ENCODE measurements at places on chromosomes 6 and 20. TPM values are rescaled to one million over a fixed set of nuclear protein-coding genes. Genes with fewer than 3 reads are reported as not detected.

The PSORS1C2 gene
- not detected for total RNA-seq

The FAM83D gene
- total RNA-seq: 1.7 TPM

DNA sequence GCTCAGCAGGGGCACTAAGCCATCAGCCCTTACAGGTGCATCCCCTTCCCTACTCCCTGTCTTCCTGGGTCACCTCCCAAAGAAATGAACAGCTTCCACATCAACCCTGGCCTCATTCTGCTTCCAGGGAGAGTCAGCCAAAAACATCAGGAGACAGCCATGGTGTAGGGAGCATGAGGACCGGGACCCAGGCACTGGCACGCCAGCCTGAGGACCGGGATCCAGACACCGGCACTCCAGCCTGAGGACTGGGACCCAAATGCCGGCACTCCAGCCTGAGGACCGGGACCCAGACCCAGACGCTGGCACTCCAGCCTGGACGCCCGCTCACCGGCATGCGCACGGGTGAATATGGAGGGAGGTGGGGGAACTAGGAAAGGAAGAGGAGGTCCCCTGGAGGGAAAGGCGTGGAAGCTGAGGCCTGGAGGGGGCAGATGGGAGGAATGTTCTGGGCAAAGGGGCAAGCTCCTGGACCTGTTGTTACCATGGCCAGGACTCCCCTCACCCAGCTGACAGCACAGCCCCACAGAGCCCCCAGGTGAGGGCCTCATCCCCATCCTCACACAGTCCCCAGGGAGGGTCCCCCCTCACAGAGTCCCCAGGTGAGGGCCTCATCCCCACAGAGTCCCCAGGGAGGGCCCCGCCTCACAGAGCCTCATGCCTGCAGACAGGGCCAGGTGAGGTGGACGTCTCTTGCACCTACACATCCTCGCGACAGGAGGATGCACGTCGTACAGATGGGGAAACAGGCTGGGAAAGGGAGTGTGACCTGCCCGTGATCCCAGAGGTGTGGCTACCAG is 26.0 kb upstream of the MRGBP start:
- DNase-seq: no peak

- DNase-seq: no peak
Measured at GRCh38 chr20:50517817-50518154, 7.6 kb downstream of the PTPN1 start.

DNA sequence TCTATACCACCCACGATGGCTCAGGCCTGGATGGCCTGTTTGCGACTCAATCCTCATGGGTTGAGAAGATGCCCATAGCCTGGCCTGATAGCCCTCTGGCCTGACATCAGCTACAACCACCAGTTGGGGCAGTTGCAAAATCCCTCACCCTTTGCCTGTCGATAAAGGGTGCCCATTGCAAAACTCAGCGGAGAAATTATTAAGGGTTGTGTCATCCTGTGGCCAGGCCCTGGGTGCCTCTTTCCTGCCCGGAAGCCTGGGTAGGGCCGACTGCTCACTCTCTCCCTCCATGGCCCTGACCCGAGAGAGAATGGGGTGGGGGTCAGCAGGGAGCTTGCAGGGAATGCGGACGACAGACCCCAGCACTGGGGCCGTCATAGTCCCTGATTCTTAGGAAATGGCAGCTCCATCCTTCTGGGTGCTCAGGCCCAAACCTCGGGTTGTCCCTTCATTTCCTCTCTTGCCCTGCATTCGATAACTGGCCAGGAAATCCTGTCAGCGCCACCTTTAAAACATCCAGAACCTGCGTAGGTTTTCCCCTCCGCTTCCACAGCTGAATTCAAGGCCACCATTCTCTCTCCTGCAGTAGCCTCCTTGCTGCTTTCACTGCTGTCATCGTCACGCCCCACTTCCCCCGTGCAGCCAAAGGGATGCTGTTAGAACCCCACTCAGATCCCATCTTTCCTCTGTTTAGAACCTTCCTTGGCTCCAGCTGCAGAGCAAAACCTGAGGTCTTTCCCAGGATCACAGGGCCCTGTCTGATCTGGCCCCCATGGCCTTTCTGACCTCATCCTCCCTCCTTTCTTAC is 31.1 kb downstream of the CEBPB start:
- no peak for DNase-seq

DNA sequence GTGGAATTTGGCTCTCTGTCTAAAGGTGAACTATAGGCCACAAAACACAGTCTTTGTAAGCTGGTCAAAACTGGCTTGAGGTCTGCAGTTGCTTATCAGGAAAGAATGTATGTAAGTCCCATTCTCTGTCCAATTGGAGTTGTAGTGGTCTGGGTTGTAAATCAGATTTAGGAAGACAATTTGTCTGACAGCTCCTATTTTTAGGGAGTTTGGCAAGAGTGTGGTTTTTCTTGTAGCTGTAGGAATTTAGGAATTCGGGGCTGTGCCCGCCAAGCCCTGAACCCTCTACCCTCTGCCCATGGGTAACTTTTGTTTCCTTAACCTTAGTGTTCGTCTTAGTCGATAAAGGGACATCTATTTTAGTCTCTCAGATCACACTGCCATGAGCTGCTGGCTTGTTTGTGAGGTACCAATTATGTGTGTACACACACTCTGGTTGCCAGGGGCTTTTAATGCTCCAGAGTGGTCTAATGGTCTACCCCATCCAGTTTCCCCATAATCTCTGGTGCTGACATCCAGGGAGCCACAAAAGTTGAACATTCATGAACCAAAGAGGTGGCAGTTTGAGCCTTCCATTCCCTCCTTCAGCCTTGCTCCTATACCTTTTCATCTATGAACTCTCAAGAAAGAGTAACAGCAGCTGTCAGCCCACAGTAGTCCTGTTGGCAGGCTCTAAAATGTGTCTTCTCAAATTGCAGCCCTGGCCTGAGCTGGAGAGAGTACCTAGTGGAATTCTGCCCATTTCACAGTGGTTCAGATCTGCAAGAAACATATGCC is 93.0 kb downstream of the ANKRD6 start:
- DNase-seq: no peak

DNA sequence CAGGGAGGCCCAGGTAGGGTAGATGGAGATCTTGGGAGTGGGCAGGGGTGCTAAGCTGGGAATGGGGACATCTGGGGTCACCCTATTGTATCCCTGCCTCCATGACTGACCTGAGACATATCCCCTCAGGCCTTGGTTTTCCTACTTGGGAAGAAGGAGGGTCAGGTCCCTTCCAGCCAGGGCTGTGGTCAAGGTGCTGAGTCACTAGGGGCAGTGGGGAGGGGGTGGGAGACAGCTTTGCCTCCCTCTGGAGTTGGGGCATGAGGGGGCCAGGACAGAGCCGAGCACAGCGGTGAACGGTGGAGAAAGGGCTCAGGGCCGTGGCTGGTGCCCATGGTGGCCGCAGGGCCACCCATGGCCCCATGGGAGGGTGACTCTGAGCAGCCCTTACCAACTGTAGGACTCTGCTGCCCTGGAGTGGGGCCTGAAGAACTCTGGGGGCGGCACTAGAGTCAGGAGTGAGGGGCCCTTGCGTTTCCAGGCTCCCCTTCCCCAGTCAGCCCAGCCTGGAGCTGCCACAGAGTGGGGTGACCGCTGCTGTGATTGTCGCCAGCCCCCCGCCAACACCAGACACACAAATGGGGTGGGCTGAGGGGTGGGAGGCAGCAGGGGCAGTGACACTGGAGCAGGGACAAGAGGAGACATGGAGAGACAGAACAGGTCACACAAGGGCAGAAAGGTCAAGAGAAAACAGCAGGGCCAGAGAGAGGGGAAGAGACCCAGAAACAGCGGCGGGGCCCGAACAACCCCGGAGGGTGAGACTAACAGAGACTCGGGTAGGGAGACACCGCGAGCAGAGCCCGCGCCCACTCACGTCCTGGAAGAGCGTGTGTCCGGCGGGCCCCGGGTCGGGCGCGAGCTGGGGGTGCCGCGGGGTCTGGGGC is 576 bp downstream of the NECAB3 start:
- no peak for DNase-seq

All from B cell (primary cell).